CD4-positive, alpha-beta memory T cell (primary cell): ENCODE measurements at places on chromosomes 2 and 18. TPM values are rescaled to one million over a fixed set of nuclear protein-coding genes. Genes with fewer than 3 reads are reported as not detected.
A peak's percentile ranks its signal among the peaks of the same experiment; 100 is the strongest.

GRCh38 chr18:77100751-77101355 is 31.7 kb downstream of the MBP start:
- peaks cover 15% of the 10 kb centered on the region for H3K36me3 ChIP-seq
- H3K27ac ChIP-seq = peak overlapping the region; percentile 81
- no peaks in the 10 kb centered on the region for H3K27me3 ChIP-seq
- DNase-seq = no peak
- H3K4me1 ChIP-seq = peaks cover 99% of the 10 kb centered on the region
- peak overlapping the region; percentile 39 for H3K4me3 ChIP-seq

MAL gene
- total RNA-seq = 113 TPM

GRCh38 chr2:189569295-189569910 is 11.2 kb downstream of the SLC40A1 start:
- H3K4me3 ChIP-seq = no peak overlapping the region
- H3K4me1 ChIP-seq = peaks cover 37% of the 10 kb centered on the region
- no peak for DNase-seq
- no peaks in the 10 kb centered on the region for H3K27me3 ChIP-seq
- peak overlapping the region; percentile 22 for H3K27ac ChIP-seq

- peaks cover 88% of the 10 kb centered on the region for H3K4me1 ChIP-seq
- peak overlapping the region; percentile 69 for H3K27ac ChIP-seq
- H3K4me3 ChIP-seq = peak overlapping the region; percentile 65
- H3K27me3 ChIP-seq = no peaks in the 10 kb centered on the region
- H3K36me3 ChIP-seq = no peaks in the 10 kb centered on the region
Measured at GRCh38 chr2:108621087-108621559, 86.9 kb downstream of the LIMS1 start.

LYPD1 gene
- total RNA-seq = not detected

RSAD2 gene
- total RNA-seq = 3.8 TPM

NEU2 gene
- not detected for total RNA-seq

SH3RF3 gene
- 2.2 TPM for total RNA-seq

DNA sequence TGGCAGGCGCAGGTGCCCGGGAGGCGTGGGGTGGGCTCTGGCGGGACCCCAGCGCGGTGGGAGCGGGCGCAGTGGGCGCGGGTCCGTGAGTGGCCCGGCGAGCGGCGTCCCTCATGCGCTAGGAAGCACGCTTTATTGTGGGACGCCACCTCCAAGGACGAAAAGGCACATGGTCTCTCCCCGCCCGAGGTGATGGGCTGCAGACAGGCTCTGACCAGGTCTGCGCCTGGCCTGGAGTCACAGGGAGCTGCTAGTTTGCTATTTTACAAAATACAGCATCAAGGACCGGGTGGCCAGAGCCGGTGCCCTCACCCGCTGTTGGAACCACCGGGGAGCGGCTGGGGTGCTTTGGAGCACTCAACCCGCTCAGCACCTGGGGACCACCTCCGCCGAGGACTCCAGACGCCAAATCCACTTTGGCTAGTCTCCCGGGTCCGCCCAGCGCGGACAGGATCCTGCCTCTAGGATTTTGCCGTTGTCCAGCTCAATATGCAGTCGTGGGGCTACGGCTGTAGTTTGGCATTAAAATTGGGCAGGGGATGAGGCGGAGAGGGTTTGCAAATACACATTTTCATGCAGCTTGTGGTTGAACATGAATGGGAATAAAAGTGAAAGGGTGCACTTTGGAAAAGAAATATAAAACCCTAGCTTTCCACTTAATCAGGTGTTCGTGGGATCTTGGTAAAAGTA is 65.4 kb downstream of the LRRFIP1 start:
- no peaks in the 10 kb centered on the region for H3K27me3 ChIP-seq
- peak overlapping the region; percentile 96 for H3K27ac ChIP-seq
- H3K36me3 ChIP-seq = no peaks in the 10 kb centered on the region
- peak; percentile 42 for DNase-seq
- H3K4me1 ChIP-seq = peaks cover 76% of the 10 kb centered on the region

DNA sequence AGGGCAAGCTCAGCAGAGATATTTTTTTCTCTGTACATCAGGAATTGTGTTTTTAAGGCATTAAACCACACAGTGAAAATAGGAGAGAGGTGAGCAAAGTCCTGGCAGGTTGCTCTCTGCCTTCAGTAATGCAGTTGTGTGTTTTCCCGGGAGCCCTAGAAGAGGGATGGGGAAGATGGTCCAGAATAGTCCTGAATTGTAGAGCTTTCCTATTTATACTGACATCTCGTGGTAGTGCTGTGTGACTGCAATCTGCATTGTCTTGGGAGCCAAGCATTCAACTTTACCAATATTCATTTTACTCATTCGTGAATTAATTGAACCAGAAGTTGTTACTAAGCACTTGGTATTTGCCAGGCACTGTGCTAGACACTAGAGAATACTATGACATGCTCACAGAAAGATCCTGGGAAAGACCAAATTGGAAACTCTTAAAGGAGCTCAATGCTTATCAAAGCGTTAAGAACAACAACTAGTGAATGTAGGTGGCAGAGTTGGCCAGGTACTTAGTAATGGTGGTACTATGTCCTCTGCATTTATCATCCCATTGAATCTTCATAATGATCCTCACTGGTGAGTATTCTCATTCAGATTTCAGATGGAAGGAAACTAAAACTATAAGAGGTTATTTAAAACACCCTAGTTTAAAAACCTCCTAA is 214.6 kb downstream of the TRIB2 start:
- H3K36me3 ChIP-seq = no peaks in the 10 kb centered on the region
- H3K27me3 ChIP-seq = no peaks in the 10 kb centered on the region
- peak; percentile 13 for DNase-seq
- peaks cover 15% of the 10 kb centered on the region for H3K4me1 ChIP-seq

DNA sequence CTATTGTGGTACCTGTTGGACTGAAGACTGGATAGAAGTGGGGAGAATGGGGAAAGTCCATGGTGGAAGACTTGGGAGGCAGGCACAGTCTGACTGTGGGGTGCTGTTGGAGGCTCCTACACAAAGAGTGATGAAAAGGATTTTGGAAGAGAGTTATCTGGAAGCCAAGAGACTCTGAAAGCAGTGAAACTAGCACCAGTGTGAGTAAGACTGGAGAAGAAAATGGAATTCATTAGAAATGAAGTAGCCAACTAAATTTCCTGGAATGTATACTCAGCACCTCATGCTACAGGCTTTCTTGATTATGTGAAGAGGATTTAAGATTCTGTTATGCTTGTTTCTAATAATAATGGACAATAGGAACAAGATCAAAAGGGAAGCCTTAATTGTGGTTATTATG is 27.7 kb downstream of the ELP2 start:
- H3K4me3 ChIP-seq = no peak overlapping the region
- H3K36me3 ChIP-seq = peaks cover 66% of the 10 kb centered on the region
- DNase-seq = no peak
- no peaks in the 10 kb centered on the region for H3K4me1 ChIP-seq

DNA sequence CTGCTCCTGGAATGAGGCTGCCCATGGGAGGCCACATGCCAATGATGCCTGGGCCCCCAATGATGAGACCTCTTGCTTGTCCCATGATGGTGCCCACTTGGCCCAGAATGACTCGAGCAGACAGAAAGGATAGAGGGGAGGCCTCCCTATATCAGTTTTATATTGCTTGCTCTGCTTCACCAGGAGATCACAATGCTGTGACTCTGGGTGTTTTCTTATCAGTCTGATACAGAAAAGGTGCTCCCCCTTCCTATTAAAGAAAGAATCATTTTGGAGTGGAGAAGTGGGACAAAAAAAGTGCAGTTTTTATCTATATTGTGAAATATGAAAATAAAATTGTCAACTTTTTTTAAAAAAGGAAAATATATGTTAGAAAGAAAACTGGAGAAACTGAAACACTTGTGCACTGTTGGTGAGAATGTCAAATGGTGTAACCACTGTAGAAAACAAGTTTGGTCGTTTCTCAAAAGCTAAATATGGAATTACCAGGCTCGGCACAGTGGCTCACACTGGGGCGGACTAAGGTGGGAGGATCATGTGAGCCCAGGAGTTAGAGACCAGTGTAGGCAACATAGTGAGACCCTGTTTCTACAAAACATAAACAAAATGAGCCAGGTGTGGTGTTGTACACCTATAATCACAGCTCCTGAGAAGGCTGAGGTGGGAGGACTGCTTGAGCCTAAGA is 21.8 kb downstream of the LPIN2 start:
- H3K27me3 ChIP-seq = no peaks in the 10 kb centered on the region
- no peak for DNase-seq
- no peak overlapping the region for H3K27ac ChIP-seq
- peaks cover 40% of the 10 kb centered on the region for H3K4me1 ChIP-seq

- no peak overlapping the region for H3K27ac ChIP-seq
- no peaks in the 10 kb centered on the region for H3K4me1 ChIP-seq
- DNase-seq = no peak
- H3K27me3 ChIP-seq = no peaks in the 10 kb centered on the region
- no peak overlapping the region for H3K4me3 ChIP-seq
Measured at GRCh38 chr2:10984418-10985135, 72.8 kb downstream of the KCNF1 start.

DNA sequence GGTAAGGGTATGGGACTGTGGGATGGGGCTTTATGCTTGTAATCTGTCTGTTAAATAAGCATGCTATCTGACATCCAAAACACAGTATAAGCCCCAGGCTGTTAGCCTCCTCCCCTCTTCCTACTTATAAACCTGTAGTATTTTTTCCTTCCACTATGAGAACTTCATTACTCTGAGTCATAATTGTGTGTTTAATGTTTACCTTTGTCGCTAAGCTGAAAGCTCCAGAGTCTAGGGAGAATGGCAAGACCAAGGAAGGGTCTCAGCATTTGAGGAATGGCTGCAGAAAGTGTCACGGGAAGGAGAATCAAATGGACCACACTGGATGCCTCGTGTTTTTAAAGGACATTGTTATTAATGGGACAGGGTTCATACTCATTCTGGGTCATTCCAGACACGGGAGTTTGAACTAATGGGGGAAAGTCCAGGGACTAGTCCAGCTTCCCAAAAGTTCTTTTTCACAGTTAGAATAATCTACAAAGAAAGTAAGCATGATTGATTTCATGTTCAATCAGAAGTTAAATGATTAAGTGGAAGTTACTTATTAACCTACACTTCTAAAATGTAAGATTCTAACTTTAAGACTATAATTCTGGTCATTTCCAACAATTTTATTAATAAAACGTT is 292.2 kb downstream of the AFF3 start:
- H3K27ac ChIP-seq = no peak overlapping the region
- no peaks in the 10 kb centered on the region for H3K4me1 ChIP-seq
- H3K27me3 ChIP-seq = no peaks in the 10 kb centered on the region
- DNase-seq = no peak
- no peak overlapping the region for H3K4me3 ChIP-seq

DNA sequence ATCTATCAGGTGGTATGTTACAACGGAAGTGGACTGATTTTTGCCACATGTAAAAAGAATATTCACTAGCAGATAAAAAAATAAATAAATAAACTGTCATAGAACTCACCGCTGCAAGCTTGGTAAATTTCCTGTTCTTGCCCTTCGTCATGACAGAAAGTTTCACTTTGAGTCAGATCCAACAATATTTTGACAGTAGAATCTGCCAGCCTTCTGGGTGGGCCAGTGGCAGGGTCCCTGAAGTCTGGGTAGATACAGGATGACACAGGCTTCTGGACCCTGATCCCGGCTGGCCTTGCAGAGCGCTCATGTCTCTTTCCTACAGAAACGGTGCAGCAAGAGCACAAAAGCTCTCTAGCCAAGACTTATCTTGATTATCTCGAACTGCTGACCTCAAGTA is 97.8 kb upstream of the PMAIP1 start:
- H3K4me3 ChIP-seq = no peak overlapping the region
- H3K27me3 ChIP-seq = no peaks in the 10 kb centered on the region
- H3K27ac ChIP-seq = no peak overlapping the region
- no peaks in the 10 kb centered on the region for H3K36me3 ChIP-seq

DNA sequence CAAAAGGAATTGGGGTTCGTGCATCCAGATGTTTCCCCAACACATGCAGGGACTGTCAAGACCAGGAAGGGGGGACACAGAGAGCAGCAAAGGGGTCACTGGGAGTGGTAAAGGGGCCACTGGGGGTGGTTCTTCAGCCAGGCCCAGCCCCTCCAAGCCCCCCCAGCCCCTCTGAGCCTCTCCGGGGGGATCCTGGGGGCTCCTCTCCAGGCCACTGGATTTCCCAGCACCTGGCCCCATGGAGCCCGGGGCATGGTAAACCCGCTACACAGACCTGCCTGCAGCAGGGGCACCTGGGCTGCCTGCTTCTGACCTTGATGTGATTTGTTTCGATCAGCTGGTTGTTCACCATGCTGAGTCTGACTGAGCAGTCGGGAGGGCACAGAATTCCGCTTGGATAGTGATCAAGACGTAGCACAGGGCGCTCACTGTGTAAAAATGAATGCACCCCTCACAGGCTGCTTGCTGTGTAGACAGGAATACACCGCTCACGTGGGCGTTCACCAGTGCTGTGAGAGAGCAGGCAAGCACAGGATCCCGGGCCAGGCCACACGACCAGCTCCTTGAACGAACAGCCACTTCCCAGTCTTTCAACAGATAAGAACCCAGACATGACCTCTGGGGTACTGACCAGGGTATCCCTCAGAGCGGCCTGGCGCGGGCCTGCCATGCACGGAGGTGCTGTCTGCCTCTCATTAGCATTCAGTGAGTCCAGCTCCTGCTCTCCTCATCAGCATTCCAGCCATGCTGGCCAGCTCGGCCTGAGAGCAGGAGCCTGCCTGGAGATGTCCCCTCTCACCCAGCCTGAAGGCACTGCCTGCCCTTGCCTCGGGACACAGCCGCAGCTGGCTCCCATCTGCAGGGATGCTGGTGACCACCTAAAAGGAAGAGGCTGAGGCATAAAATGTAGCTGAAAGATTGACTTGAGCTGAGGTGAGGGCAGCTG is 73.3 kb upstream of the OTOS start:
- H3K4me3 ChIP-seq = no peak overlapping the region
- H3K36me3 ChIP-seq = no peaks in the 10 kb centered on the region
- DNase-seq = no peak
- H3K27me3 ChIP-seq = no peaks in the 10 kb centered on the region
- H3K27ac ChIP-seq = no peak overlapping the region

DNA sequence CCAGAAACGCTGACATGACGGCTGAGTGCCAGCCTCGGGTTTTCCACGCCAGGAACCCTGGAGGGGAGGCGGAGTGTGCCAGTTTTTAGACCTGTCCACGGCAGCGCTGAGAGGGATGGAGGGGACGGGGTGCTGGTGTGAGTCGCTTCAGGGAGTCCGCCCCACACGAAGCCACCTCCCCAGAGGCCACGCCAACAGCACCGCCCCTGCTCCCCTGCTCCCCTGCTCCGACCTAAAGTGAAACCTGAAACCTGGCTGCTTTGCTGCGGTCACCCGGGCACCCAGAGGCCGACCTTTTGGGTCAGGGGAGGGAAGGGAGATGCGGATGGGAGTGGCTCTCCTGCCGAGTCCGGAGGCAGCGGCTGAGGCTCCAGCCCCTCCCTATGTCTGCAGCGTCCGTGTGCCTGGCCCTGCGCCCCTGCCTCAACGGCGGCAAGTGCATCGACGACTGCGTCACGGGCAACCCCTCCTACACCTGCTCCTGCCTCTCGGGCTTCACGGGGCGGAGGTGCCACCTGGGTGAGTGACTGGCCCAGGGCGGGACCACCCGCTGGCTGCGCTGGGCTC is 38.1 kb downstream of the SNED1 start:
- peak overlapping the region; percentile 17 for H3K4me3 ChIP-seq
- H3K27me3 ChIP-seq = no peaks in the 10 kb centered on the region
- peak; percentile 94 for DNase-seq
- peaks cover 32% of the 10 kb centered on the region for H3K4me1 ChIP-seq
- H3K36me3 ChIP-seq = no peaks in the 10 kb centered on the region

GRCh38 chr2:172993931-172994717 is 81.5 kb upstream of the MAP3K20 start:
- no peak overlapping the region for H3K4me3 ChIP-seq
- H3K27ac ChIP-seq = no peak overlapping the region
- no peaks in the 10 kb centered on the region for H3K27me3 ChIP-seq
- H3K4me1 ChIP-seq = no peaks in the 10 kb centered on the region
- no peaks in the 10 kb centered on the region for H3K36me3 ChIP-seq
- DNase-seq = no peak

- no peaks in the 10 kb centered on the region for H3K27me3 ChIP-seq
- DNase-seq = no peak
- H3K4me1 ChIP-seq = peaks cover 12% of the 10 kb centered on the region
- peak within 1 kb of the TSS; percentile 23 for H3K4me3 ChIP-seq
Measured at GRCh38 chr2:230068651-230069055, at the start of gene SLC16A14. SLC16A14 (minus strand) TSS chr2:230068924; CDS start chr2:230059352, 9,572 bp downstream.
